ENCODE measurements at places on chromosomes 11 and 22. TPM values are rescaled to one million over a fixed set of nuclear protein-coding genes. Genes with fewer than 3 reads are reported as not detected.

- DNase-seq, result no peak
Observed at GRCh38 chr11:122764371-122765090, 73.8 kb upstream of the CRTAM start.

The VSIG2 gene
- not detected for total RNA-seq

DNA sequence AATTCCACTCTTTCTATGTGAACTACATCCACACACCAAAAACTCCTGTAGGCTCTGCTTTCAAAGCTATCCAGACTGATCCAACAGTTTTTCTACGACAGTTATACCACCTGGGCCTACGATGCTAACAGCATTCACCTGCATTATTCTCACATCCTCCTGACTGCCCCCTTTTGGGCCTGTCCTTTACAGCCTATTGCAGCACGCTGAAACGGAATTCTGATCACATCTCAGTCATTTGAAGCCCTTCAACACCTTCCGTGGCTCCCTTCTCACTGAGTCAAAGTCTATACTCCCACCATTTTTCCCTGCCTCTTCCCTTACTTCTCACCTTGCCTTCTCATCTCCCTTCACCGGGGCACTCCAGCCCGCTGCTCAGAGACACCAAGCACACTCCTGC, 791.3 kb upstream of the KIRREL3 start:
- no peak for DNase-seq

The TRIM29 gene
- 0.49 TPM for total RNA-seq

- DNase-seq, result no peak
Observed at GRCh38 chr11:60753309-60753708, 3.4 kb upstream of the MS4A15 start.

DNA sequence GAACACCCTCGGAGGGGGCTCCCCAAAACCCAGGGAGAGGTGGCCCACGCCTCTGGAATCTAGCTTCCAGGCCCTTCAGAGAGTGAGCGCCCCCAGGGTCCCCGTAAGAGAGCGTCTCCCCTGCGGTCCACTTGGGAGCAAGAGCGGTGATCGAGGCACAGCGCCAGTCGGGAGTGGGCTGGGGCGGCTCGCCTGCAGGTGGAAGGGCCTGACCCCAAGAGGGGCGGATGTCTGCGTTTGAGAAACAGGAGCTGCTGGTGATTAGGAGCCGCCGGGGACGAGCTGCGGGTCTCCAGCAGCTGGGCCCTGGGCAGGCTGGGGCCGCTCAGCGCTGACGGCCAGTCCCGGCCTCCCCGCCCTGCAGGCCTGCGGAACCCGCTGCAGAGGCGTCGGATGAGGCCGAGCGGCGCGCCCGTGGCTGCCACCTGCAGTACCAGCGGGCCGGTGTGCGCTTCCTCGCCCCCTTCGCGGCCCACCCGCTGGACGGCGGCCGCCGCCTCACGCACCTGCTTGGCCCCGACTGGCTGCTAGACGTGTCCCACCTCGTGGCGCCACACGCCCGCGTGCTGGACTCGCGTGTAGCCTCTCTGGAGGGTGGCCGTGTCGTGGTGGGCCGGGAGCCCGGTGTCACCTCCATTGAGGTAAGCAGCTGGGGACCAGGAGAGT, 10.0 kb downstream of the TMEM132A start:
- DNase-seq, result no peak

The GGTLC3 gene
- not detected for total RNA-seq

DNA sequence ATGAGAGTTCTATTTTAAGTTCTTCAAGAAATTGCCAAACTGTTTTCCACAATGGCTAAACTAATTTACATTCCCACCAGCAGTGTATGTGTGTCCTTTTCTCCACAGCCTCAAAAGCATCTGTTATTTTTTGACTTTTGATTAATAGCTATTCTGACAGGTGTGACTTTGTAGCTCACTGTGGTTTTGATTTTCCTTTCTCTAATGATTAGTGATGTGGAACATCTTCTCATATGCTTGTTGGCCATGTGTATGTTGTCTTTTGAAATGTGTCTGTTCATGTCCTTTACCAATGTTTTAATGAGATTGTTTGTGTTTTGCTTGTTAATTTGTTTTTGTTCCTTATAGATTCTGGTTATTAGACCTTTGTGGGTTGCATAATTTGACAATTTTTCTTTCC, 18.0 kb upstream of the RAB38 start:
- no peak for DNase-seq

The OR5A1 gene
- not detected for total RNA-seq

GRCh38 chr11:30210357-30210756, 20.5 kb upstream of the FSHB start:
- no peak for DNase-seq

- no peak for DNase-seq
Observed at GRCh38 chr11:59542142-59542810, 30.9 kb downstream of the OR4D9 start.

GRCh38 chr11:46521961-46522681, 71.7 kb downstream of the AMBRA1 start:
- peak; percentile 75 for DNase-seq

GRCh38 chr11:44760477-44760872, 33.7 kb downstream of the TSPAN18 start:
- DNase-seq, result no peak

- DNase-seq, result peak; percentile 91
Observed at GRCh38 chr22:28711820-28712777, 29.5 kb downstream of the CHEK2 start.

DNA sequence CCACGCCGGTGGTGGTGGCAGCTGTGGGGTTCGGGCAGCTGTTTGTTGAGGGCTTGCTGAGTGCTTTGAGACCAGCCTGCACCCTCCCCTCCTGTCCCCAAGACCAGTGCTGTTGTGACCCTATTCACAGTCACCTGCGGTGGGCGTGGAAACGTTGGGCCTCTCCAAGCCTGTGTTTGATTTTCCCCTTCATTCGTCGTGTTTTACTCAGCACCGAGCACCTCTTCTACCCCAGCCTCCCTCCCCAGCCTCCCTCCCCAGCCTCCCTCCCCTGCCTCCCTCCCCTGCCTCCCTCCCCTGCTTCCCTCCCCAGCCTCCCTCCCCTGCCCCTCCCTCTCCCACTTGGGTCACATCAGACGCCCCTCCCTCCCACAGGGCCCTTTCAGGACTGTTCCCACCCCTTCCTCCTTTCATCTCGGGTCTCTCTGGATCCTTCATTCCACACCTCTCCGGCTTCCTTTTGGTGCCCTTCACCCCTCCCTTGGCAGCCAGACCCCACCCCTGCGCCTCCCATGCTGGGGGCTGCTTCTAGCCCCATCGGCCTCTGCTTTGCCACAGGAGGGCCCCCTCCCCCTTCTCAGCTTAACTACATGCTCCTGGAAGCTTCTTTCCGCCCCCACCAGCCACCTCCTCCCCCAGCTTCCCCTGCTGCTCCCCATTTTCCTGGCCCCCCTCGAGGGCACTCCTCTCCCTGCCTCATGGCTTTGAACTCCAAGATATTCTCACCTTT, 14.8 kb downstream of the FRMD8 start:
- no peak for DNase-seq

- DNase-seq, result no peak
Observed at GRCh38 chr11:73234471-73235181, 16.5 kb downstream of the P2RY2 start.

GRCh38 chr22:26045051-26045450, 124.2 kb upstream of the SEZ6L start:
- DNase-seq, result no peak

GRCh38 chr11:120217941-120218694, 7.3 kb downstream of the OAF start:
- no peak for DNase-seq

The CHADL gene
- total RNA-seq, result not detected

The ART1 gene
- not detected for total RNA-seq

DNA sequence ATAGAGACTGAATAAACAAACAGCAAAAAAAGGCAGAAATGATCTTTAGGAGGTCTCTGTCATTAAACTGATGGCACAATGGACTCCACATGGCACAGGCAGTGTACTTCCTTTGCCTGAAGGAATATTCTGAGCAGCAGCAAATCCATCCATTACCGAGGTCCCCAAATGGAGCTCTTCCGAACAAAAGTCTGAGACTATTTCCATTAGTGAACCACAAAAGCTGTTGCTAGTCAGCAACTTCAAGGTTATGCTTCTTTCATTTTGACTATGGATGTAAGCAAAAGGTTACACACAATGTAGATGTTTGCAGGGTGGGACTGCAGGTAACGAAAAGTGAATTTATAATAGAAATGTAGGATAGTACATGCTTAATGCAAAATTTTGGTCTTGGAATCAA, 14.5 kb downstream of the NARS2 start:
- no peak for DNase-seq

GRCh38 chr11:117613521-117613920, 183.5 kb downstream of the DSCAML1 start:
- no peak for DNase-seq

The KCNE3 gene
- not detected for total RNA-seq

- no peak for DNase-seq
Observed at GRCh38 chr22:35177811-35178210, 79.5 kb upstream of the HMGXB4 start.

GRCh38 chr11:67664696-67665540, 9.5 kb downstream of the ALDH3B2 start:
- no peak for DNase-seq

The STIP1 gene
- total RNA-seq, result 310 TPM

The TEX12 gene
- total RNA-seq, result not detected

The APOL6 gene
- total RNA-seq, result 22.2 TPM

GRCh38 chr22:35318346-35319215, 18.9 kb downstream of the TOM1 start:
- DNase-seq, result no peak

DNA sequence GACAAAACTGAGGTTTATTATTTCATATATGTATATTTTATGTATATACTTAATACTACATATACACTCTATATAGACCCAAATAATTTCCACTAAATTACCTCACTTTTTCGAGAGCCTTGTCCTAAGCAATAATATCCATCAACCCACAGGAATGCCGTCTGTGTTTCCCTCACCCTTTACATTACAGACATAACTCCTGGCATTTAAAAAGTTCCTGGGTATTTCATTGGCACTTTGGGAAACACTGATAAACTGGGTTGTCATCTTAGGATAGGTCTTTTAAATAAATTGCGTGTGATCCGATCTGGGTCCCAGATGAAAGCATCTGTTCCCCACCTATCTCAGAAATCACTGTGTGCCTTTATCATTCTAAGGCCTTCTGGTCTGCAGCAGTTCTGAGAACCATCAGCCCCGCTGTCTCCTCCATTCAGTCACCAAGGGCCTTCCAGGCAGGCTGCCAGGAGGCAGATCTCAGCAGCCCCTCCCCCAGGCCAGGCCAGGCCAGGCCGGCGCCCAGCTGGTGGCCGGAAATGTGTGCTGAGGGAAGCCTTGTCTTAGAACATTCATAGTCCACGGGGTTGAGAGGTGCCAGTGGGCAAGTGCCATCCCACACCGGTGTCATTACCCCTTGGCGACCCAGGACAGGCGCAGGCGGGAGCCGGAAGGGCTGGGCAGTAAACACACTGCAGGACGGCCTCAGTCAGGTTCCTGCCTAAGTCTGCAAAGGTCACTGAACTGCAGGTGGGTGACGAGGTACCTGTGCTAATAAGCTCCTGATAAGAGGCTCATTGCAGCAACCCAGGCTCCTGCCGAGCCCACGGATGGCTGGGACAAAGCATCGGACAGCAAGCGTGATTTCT, 3.3 kb downstream of the FGF19 start:
- peak; percentile 81 for DNase-seq

GRCh38 chr11:103870821-103871309, 165.6 kb upstream of the DDI1 start:
- DNase-seq, result no peak

DNA sequence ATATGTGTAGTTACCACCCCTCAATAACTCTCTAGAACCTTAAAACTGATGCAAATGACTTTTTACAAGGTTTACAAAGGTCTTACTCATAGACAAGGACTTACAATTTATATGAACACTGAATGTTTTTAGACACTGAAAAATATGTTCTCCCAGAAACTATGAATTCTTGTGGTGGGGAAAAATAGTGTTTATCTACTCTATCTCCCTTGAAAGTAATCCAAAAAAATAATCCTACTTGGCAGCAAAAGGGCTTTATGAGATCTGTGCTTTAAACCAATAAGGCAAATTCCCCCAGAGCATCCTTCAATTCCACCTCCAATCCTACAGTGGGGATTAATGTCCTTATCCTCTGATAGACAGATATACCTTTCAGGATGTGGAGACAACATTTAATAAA, 1984.1 kb upstream of the RAG2 start:
- peak; percentile 72 for DNase-seq

The USP2 gene
- 0.81 TPM for total RNA-seq

The TRIM49 gene
- not detected for total RNA-seq

- peak; percentile 88 for DNase-seq
Observed at GRCh38 chr11:86477495-86478155, 102.9 kb downstream of the CCDC81 start.

- peak; percentile 42 for DNase-seq
Observed at GRCh38 chr11:64058494-64058893, 22.8 kb downstream of the FLRT1 start.

The SCGB1A1 gene
- not detected for total RNA-seq

DNA sequence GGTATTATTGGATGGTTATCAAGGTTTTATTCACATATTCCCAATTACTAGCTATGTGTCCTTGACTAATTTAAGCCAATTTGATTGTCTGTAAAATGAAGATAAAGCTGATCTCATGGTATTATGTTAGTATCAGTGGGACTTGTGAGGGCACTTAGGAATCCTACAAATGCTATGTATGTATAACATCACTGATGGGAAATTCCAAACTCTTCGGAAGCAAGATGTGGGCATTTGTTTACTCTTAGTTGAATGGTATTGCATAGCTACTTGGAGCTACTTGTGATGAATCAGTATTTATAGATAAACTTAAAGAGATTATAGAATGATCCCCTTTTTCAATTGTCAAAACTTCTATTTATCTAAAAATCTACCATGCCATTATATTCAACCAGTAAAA, 239.9 kb downstream of the CNTN5 start:
- DNase-seq, result no peak

DNA sequence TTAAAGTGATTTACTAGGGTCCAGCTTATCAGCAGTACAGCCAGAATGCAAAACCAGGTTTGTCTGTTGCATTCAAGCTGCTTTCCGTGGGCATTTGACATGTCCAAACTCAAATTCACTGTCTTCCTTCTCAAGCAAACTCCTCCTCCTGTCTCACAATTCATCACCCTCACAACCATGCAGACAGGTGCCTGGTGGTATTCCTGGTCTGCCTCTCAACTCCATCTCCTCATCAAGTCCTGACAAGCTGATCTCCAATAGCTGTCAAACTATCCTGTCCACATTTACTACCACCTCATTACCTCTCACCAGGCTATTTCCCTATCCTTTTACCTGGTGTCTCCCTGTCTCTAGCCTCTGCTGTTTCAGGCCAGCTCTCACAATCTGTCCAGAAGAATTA, 49.1 kb upstream of the LYVE1 start:
- no peak for DNase-seq

The EXPH5 gene
- total RNA-seq, result 2.7 TPM

GRCh38 chr11:12224537-12224893, 114.1 kb downstream of the MICAL2 start:
- DNase-seq, result peak; percentile 99

- DNase-seq, result no peak
Observed at GRCh38 chr11:44366741-44367140, 56.8 kb upstream of the ALX4 start.

DNA sequence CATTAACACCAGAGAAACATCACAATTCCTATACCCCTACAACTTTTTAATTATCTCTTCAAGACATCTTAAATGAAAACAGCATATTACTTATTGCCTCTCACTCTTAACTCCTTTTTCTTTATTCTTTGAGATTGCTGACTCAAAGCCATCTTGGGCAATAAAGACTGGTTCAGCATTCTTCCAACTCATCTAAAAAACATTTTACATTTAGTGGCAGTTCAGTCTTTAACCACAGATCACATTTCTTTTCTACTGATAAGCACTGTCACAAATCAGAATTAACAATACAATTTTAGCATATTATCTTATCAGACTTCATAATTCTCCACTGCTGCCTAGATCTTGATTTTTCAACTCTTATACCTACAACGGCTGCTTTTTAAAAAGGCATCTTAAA, 34.0 kb downstream of the SIK3 start:
- DNase-seq, result peak; percentile 61

Data from M059J (cell line).